ENCODE measurements at places on chromosomes 4 and X.
A peak's percentile ranks its signal among the peaks of the same experiment; 100 is the strongest.

DNA sequence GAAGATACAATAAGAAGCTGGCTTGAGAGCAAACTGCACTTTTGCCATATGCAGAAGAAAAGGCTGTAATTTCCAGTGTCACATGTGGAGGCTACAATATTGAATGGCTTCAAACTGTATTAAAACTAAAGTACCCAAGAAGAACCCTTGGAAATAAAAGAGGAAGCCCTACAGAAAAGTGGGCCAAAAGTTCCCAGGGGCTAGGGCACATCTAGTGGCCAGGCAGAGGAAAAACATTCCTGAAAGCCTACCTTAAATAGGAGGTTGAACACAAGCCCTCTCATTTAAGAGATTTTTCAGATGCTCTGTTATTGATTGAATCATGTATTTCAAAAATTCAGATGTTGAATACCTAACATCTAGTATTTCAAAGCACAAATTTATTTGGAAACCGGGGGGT is 40.6 kb upstream of the PRDX4 start:
- peak; percentile 0 for DNase-seq

GRCh38 chr4:175411251-175411650 is 400.8 kb downstream of the GPM6A start:
- no peak for DNase-seq

GRCh38 chrX:150842198-150842685 is 56.2 kb downstream of the CD99L2 start:
- DNase-seq = peak; percentile 14

DNA sequence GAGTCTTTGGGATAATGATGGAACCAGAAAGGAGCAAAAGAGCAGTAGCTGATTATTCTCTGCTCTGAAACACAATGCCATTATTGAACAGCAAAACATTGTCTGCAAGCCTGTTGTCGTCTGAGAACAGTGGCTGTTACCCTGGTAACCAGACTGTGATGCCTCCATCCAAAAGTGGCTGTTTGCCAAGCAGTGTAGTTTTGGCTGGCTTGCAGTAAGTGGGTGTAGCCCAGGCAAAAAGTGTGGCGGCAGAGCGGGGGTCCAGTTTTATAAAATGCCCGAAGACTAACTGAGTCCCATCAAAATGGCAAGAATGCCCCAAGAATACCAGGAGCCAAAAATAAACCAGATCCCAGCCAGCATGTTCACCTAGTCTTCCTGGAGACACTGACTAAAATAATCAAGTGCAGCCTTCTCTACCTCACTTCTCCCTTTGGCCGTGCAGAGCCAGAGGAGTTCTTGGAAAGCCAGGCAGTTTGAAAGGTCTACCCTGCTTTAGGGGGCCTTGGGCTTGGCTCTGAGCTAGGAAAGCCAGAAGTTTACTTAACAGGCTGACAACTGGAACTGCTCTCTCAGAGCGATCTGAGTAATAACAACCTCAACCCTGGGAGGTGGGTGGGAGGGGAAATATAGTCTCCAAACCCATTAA is 2.6 kb downstream of the PLP1 start:
- DNase-seq = no peak

GRCh38 chr4:4762909-4763821 is 96.3 kb upstream of the MSX1 start:
- no peak for DNase-seq

DNA sequence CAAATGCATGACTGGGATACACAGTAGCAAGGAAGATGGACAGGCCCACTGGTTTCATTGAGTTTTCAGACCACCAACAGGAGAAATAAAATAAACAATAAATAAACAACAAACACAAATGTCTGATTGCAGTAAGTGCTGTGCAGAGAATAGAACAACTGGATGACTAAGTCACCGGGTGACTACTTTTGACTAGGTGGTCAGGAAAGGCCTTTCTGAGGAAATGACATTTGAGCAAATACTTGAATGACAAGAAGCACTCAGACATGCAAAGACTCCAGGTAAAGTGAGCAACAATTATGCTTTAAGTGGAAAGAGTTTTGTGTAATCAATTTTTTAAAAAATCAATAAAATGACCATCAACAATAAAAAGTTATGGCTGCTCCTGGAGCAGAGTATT is 137.7 kb downstream of the BTC start:
- DNase-seq = no peak

- no peak for DNase-seq
Observed at GRCh38 chr4:10299601-10300000, 157.6 kb downstream of the ZNF518B start.

- DNase-seq = no peak
Observed at GRCh38 chr4:13990596-13991589, 363.4 kb upstream of the BOD1L1 start.

DNA sequence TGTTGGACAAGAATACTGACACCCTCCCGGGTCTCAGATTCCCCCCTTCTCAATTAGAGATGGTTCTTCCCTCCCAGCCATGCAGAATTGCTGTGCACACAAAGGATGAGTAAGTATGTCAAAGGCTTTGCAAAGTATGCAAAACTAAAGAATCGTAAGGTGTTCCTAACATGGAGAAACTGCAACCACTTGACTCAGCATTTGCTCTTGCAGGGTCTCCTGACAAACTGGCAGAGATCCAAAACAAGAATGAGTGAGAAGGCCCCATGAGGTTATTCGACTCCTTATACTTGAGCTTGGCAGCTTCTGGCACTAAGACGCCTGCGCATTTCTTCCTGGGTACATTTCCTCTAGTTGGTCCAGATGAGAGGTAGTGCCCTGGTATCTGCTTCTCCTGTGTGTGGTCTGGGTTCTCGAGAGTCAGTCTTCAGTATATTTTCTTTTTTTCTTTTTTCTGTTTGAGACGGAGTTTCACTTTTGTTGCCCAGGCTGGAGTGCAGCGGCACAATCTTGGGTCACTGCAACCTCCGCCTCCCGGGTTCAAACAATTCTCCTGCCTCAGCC is 8.2 kb downstream of the FAM184B start:
- no peak for DNase-seq

DNA sequence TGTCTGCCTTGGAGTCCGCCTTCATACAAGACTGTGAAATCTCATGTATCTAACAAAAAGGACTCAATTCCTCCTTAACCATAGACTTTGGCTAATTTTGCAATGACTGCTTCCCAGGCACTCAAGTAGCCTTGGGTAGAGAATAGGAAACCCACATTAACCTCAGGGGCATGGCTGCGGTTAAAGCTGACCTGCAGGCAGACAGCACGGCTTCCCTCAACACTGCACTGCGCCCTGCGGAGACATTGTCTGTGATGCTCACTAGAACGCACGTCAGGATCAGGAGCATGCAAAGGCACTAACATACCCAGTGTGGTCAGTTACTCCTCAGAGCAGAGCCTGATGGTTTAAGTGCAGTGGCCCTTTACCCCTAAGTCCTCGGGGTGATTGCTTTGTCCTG is 10.3 kb upstream of the GPR143 start:
- no peak for DNase-seq

DNA sequence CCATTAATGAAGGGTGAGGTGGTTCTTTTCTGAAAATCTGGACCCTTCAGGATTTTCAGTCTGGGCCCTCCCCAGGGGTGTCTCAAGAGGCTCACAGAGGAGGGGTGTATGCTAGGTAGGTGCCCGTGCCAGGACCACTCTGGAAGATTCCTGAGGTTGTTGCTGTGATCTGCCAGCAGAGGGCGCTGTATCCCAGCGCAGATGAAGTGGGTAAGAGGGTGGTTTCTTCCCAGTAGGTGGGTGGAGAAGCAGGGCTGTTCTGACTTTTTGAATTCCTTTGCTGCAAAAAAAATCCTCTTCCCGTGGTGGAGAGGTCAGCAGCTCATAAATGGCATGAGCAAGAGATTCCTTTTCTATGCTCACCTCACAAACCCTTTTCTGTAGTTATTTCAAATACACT is 51.1 kb downstream of the SCML1 start:
- peak; percentile 22 for DNase-seq

DNA sequence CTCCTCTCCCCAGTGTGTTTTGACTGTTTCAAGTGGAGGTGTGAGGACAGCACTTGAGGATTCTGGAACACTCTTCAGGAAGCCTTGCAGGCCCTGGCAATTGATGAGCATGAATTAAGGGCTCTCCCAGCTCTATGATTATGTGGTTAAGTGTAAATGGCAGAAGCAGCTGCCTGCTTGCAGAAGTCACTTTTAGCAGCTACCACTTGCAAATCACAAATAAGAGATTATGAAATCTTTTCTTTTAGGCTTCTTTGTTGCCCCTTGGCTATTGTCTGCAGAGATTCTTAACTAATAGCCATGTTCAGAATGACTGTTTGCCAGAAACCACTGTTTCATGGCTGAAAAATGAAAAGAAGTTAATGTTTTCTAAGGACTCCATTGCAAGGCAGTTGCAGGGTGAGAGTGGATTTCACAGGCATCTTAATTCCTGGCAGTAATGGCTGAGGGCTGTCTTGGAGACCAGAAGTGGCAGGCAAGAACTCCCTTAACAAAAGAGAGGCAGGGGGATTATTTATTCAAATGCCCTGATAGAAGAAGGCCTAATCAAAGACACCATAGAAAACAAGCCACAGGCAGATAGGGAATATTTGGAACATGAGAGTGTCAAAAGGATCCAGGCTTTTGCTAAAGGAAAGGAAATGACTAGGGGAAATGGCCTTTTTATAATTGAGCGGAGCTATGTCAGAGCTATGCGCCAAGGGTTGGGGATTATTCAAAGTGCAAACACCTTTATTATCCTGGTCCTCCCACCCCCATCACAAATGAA is 8.3 kb upstream of the HOPX start:
- no peak for DNase-seq

GRCh38 chr4:54813674-54814073 is 155.9 kb downstream of the KIT start:
- no peak for DNase-seq

DNA sequence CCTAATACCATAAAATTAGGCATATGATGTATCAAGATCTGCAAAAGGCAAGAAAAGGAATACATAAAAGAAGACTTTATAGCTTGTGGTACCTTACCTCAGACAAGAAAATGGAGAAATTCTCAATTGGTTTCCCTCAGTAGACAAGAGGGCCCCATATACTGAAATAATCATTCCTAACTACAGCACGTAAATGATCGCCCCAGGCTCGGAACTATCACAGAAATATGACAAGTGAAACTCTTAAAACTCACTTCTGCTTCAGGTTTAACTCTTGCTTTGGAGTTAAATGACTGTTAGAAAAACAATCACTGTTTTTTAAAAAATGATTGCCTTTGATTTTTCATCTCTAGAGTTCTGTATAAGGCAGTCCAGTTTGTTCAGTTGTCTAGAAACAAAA is 38.6 kb upstream of the NAP1L5 start:
- no peak for DNase-seq

- no peak for DNase-seq
Observed at GRCh38 chr4:119897260-119897659, 169.4 kb downstream of the MAD2L1 start.

- no peak for DNase-seq
Observed at GRCh38 chrX:25279510-25279909, 263.7 kb upstream of the ARX start.

GRCh38 chr4:185071236-185071811 is 53.0 kb downstream of the HELT start:
- no peak for DNase-seq

GRCh38 chrX:148047200-148047599 is 66.1 kb downstream of the FMR1NB start:
- DNase-seq = no peak

DNA sequence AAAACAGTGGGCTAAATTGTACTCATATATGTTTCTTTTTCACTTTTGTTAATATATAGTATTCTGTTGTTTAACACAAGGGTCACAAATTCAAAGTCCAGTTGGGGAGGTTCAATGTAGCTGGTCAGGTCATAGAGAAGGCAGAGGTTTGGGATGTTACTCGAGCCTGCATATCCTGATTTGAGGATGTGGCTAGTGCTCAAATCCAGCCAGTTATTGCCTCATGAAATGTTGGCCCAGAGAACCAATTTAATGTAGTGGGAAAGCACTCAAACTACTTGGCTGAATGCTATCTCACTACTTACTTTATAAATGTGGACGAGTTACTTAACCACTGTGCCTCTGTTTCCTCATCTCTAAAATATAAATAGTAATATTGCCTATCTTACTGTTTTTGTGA is 12.5 kb downstream of the USO1 start:
- DNase-seq = peak; percentile 6

GRCh38 chr4:30269850-30270249 is 450.3 kb upstream of the PCDH7 start:
- DNase-seq = no peak

- DNase-seq = no peak
Observed at GRCh38 chrX:110402091-110402849, 43.6 kb downstream of the RTL9 start.

GRCh38 chr4:73832651-73833237 is 3.7 kb upstream of the CXCL6 start:
- no peak for DNase-seq

- DNase-seq = no peak
Observed at GRCh38 chr4:89538886-89539285, 231.3 kb upstream of the GPRIN3 start.

GRCh38 chrX:137428221-137428661 is 137.7 kb upstream of the ZIC3 start:
- no peak for DNase-seq

DNA sequence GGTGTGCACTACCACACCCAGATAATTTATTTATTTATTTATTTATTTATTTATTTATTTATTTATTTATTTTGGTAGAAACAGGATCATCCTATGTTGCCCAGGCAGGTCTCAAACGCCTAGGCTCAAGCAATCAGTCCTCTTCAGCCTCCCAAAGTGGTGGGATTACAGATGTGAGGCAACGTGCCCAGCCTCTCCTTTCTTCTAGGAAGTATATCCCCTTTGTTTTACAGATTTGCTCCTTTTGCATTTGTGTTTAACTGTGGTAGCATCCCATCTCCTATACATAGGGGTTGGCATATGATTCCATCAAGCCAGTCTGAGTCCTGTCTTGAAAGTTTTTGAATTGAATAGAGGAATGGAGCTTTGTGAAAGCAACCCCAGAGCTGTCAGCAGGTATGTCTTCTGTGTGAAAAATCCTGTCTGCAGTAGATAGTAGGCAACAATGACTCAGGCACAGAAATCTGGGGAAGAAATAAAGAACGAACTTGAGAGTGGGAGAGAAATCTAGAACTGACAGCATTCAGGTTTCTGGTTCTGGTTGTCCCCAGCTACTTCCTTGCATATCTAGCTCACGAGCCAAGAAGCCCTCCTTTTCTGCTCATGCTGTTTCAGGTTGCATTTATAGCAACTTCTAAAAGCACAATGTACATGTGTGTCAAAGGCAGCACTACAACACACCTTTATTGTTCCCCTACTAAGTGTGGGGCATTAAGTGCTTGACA is 113.7 kb upstream of the LSM6 start:
- DNase-seq = peak; percentile 15

- DNase-seq = no peak
Observed at GRCh38 chr4:126843492-126844067, 789.2 kb upstream of the INTU start.

GRCh38 chr4:23021040-23021439 is 328.3 kb downstream of the GBA3 start:
- no peak for DNase-seq

DNA sequence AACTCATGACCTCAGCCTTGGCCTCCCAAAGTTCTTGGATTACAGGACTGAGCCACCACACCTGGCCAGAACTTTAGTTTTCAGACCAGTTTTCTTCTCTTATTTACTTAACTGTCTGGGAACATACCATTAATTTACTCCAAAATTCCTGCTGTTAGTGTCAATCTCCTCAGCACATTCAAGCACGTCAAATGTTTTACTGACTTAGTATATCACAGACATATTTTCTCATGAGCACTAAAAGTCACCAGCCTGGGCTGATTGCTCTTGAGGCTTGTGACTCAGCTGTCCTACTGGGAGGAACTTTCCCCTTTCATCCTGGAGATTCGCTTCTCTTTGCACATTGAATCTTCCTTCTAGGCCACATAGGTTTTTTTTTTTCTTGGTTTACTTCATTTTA is 109.6 kb downstream of the PCDH18 start:
- no peak for DNase-seq

Measured in inflammatory macrophage (primary cell).